B cell (primary cell): ENCODE measurements at places on chromosomes 7 and 10.

- no peaks in the 10 kb centered on the region for H3K27me3 ChIP-seq
- no peak for DNase-seq
- H3K36me3 ChIP-seq: no peaks in the 10 kb centered on the region
- H3K4me3 ChIP-seq: no peak overlapping the region
- no peaks in the 10 kb centered on the region for H3K4me1 ChIP-seq
Observed at GRCh38 chr10:132239126-132240031, 52.6 kb downstream of the DPYSL4 start.

DNA sequence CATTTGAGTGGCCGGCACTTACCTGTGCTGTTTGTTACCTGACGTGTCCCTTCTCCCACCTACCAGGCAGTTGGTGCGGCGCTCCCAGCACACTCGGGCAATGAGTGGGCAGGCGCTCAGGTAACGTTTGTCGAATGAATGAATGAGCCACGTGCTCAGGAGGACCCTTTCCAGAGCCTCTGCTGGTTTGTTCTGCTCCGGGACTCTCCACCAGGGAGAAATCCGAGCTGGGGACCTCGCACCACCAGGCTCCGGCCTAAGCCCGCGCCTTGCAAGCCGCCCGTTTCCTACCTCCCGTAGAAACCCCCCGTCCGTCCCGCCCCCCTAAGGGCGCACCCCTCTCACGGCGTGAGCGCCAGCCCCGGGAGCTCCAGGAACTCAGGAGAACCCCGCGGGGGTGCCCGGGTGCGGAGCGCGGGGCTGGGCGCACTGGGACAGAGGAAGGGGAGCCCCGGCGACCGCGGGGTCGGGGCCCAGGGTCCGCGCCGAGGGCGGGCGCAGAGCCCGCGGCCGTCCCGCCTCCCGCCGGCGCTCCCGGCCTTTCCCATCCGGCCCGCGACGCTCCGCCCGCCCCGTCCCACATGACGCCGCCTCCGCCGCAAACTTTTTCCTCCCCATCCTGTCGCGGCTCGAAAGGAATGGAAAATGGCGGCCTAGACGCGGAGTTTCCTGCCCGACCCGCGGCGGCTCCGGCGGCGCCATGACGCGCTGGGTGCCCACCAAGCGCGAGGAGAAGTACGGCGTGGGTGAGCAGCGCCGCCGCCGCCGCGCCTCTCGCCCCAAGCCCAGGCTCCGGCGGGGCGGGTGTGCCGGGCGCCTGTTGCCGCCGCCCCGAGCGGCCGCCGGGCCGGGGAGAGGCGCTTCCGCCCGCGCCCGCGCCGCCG, at the start of gene DOCK1:
DOCK1 (plus strand) TSS at position 611 of the 884 bp plus-strand sequence; CDS start at position 701, 90 bp downstream.
- peaks cover 3% of the 10 kb centered on the region for H3K27me3 ChIP-seq
- no peaks in the 10 kb centered on the region for H3K36me3 ChIP-seq
- no peak within 1 kb of the TSS for H3K27ac ChIP-seq
- DNase-seq: no peak

- no peak overlapping the region for H3K4me3 ChIP-seq
- no peaks in the 10 kb centered on the region for H3K27me3 ChIP-seq
- H3K27ac ChIP-seq: no peak overlapping the region
- no peaks in the 10 kb centered on the region for H3K36me3 ChIP-seq
- DNase-seq: no peak
Observed at GRCh38 chr7:70190281-70190680, 592.0 kb downstream of the AUTS2 start.

- no peaks in the 10 kb centered on the region for H3K27me3 ChIP-seq
- H3K36me3 ChIP-seq: no peaks in the 10 kb centered on the region
- H3K4me3 ChIP-seq: no peak overlapping the region
- no peak for DNase-seq
Observed at GRCh38 chr10:129883029-129883428, 81.0 kb downstream of the EBF3 start.

GRCh38 chr10:16867556-16867955, 50.3 kb upstream of the RSU1 start:
- H3K27ac ChIP-seq: no peak overlapping the region
- H3K36me3 ChIP-seq: no peaks in the 10 kb centered on the region
- no peak for DNase-seq
- H3K4me3 ChIP-seq: no peak overlapping the region

GRCh38 chr10:71136036-71136721, 76.2 kb upstream of the UNC5B start:
- H3K4me1 ChIP-seq: no peaks in the 10 kb centered on the region
- H3K27ac ChIP-seq: no peak overlapping the region
- no peaks in the 10 kb centered on the region for H3K36me3 ChIP-seq
- H3K27me3 ChIP-seq: peaks cover 12% of the 10 kb centered on the region
- no peak overlapping the region for H3K4me3 ChIP-seq
- DNase-seq: no peak

GRCh38 chr7:128815289-128815942, 14.8 kb upstream of the FLNC start:
- H3K36me3 ChIP-seq: no peaks in the 10 kb centered on the region
- H3K4me1 ChIP-seq: no peaks in the 10 kb centered on the region
- no peak overlapping the region for H3K27ac ChIP-seq
- H3K4me3 ChIP-seq: no peak overlapping the region
- no peaks in the 10 kb centered on the region for H3K27me3 ChIP-seq

DNA sequence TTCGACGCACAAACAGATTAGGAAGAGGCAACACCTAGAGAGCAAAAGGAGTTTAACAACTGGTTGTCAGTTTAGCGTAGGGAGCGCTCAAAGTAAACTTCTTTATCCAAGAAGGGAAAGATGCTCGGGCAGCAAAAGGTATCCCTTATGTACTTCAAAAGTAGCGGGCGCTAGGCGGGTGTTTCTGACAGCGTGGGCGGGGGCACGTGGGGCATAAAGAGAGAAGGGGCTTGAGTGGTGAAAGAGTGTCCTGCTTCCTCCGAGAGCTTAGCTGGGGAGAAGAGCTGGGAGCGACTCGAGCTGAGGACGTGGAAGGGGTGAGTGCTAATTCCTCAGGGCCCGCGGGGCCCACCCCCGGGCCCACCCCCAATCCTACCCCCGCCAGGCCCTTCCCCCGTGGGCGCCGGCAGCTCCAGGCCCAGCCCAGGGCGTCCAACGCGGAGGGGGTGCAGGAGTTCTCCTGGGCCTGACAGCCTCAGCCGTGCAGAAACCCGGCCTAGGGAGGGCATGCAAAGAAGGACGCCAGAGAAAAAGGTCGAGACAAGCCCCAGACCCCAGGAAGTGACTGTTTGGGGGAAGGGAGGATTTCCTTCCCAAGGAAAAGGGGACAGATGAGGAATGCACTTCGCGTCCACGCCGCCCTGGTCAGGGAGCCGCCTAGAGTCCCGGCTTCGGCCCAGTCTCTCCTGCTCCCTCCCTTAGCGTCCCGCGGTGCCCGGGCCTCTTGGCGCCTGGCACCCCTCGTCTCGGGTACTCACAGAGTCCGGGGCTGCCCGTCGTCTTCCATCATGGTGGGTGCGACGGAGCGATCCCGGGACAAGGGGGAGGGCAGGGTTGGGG, 868 bp downstream of the TIAL1 start:
- peaks cover 3% of the 10 kb centered on the region for H3K36me3 ChIP-seq
- peak overlapping the region; percentile 94 for H3K27ac ChIP-seq
- H3K27me3 ChIP-seq: no peaks in the 10 kb centered on the region
- peak; percentile 69 for DNase-seq
- H3K4me3 ChIP-seq: peak overlapping the region; percentile 76

- DNase-seq: peak; percentile 75
- no peak overlapping the region for H3K4me3 ChIP-seq
- H3K27me3 ChIP-seq: no peaks in the 10 kb centered on the region
- H3K36me3 ChIP-seq: no peaks in the 10 kb centered on the region
Observed at GRCh38 chr7:2821842-2822507, 22.1 kb downstream of the GNA12 start.

DNA sequence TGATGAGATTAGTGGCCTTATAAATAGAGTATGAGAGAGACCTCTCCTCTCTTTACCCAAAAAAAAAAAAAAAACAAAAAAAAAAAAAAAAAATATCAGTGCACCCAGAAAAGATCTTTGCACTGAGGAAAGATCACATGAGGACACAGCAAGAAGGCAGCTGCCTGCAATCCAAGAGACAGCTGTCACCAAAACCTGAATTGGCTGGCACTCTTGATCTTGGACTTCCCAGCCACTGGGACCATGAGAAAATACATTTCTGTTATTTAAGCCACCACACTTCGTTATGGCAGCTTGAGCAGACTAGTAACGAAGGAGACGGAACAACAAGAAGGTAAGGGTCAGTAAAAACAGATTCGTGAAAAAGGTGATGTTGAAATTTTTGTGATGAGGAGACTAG, 47.0 kb downstream of the TMEM106B start:
- H3K27me3 ChIP-seq: no peaks in the 10 kb centered on the region
- peaks cover 15% of the 10 kb centered on the region for H3K4me1 ChIP-seq
- H3K4me3 ChIP-seq: peak overlapping the region; percentile 36
- H3K27ac ChIP-seq: no peak overlapping the region
- no peaks in the 10 kb centered on the region for H3K36me3 ChIP-seq
- no peak for DNase-seq

GRCh38 chr7:128867241-128867640, 4.6 kb downstream of the ATP6V1F start:
- no peak overlapping the region for H3K4me3 ChIP-seq
- peaks cover 23% of the 10 kb centered on the region for H3K4me1 ChIP-seq
- H3K36me3 ChIP-seq: peaks cover 18% of the 10 kb centered on the region
- H3K27ac ChIP-seq: no peak overlapping the region

- H3K4me3 ChIP-seq: no peak overlapping the region
- no peak overlapping the region for H3K27ac ChIP-seq
- H3K4me1 ChIP-seq: no peaks in the 10 kb centered on the region
- peaks cover 4% of the 10 kb centered on the region for H3K27me3 ChIP-seq
- DNase-seq: peak; percentile 68
- no peaks in the 10 kb centered on the region for H3K36me3 ChIP-seq
Observed at GRCh38 chr7:130063036-130063435, 7.3 kb upstream of the KLHDC10 start.

DNA sequence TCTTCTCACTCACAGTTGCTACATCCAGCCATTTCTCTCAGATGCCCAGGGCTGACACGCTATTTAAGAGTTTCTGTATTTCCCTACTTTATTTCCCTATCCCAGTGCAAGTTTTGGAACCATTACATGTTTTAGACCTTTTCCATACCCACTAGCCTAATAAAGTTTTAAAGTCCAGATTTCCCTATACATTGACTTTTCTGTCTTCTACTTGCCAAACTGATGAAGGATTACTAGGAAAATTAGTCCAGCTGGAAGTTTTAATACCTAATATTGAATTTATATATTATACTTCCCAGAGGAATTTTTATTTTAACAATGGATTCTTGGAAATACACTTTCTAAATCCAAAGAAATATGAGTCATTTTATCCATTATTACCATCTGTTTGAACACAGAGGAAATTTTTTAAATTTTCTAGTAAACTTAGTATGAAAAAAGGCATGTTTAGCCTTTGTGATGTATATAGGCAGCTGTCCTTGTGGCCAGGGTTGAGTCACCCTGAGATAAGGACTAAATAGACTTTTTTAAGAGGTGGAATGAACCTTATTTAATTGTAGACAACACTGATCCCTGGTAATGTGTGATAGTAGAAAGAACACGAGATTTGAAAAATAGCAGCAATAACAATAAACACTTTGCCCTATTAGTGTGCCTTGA, 205.0 kb downstream of the TFEC start:
- no peaks in the 10 kb centered on the region for H3K36me3 ChIP-seq
- H3K4me1 ChIP-seq: no peaks in the 10 kb centered on the region
- no peak overlapping the region for H3K27ac ChIP-seq
- H3K4me3 ChIP-seq: no peak overlapping the region
- no peak for DNase-seq

GRCh38 chr10:110778211-110778610, 93.5 kb upstream of the PDCD4 start:
- no peaks in the 10 kb centered on the region for H3K4me1 ChIP-seq
- H3K27ac ChIP-seq: no peak overlapping the region
- no peaks in the 10 kb centered on the region for H3K27me3 ChIP-seq
- H3K36me3 ChIP-seq: no peaks in the 10 kb centered on the region
- H3K4me3 ChIP-seq: no peak overlapping the region
